Inflammatory macrophage (primary cell): ENCODE measurements at places on chromosomes 5 and 9.

DNA sequence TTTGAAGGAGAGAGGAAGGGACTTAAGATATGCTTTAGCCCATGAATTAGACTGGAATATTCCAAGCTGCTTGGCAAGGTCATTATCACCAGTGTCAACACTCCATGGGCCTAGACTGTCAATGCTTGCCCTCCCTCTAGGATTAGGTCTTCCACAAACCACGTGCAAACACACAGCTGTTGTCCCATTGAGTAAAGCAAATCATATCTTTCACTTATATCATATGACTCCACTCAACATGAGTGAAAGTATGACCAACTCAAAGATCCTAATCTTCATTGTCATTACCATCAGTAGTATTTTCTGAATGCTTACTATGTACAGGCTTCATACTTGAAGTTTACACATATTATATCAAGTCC lies 57.0 kb upstream of the GRAMD2B start:
- no peak for DNase-seq

- no peak for DNase-seq
Measured at GRCh38 chr5:131081374-131081773, 83.7 kb downstream of the HINT1 start.

- no peak for DNase-seq
Measured at GRCh38 chr5:42691413-42691937, 65.1 kb upstream of the CCDC152 start.

DNA sequence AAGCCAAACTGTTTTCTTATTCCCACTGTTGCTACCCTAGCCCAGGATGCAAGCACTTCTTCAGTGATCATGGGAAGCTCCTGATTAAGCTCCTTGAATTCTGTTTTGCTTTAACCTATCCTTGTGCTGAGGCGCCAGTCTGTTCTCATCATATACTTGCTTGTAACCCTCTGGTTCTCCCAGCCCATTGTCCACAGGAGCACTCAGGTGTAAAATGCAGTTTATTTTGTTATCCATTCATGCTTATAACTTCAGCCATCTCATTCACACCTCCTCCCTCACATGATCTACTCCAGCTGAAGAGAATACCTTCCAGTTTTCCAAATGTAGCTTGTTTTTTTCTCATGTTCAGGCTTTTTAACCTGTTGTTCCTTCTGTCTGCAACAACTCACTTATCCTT lies 402.1 kb upstream of the BRINP1 start:
- no peak for DNase-seq

DNA sequence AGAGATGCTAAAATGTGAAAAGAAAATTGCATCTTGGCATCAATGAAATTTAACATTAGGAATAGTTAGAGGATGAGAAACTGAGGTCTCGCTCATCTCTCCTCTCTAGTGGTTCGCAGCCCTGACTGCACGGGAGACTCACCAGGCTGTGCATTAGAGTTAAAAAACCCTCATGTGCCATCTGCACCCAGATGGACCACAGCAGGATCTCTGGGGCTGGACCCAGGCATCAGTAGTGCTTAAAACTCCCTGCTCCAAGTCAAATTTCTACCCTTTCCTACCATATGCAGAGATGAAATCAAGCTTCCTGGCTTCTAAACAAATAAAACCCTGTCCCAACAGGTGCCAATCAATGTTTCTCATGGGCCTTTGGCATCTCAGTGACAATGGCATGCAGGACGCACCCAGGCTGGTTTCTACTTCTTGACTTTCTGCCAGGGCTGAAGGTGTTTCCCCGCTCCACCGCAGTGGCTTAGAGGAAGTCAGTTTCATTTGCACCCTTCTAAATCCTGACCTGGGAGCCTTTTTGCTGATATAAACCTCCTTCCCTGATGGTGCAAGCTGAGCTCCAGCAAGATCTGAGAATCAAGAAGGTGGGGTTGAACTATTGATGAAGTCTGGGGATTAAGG lies 132.6 kb downstream of the NSG2 start:
- DNase-seq = no peak

DNA sequence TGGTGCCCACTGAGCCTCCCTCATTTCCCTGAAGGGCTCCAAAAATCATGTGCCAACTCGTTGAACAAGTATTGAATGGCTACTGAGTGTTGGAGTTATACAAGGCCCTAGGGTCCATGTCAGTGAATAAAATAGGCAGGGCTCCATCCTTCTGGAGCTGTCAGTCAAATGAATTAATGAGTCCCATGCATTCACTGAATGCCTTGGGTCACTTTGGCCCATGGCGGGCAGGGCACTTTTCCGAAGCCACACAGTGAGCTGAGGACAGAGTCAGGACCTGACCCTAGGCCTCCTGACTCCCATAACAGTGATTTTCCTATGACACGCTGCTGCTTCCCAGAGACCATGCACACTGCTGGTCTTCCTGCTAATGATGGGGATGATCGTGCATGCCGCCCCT lies 27.3 kb upstream of the SLC36A1 start:
- DNase-seq = no peak

GRCh38 chr9:698276-698675 lies 143.2 kb upstream of the DMRT1 start:
- DNase-seq = no peak

- peak; percentile 52 for DNase-seq
Measured at GRCh38 chr9:136409557-136410455, 608 bp downstream of the ENTR1 start.

GRCh38 chr9:118395415-118395814 lies 691.2 kb downstream of the TLR4 start:
- no peak for DNase-seq

DNA sequence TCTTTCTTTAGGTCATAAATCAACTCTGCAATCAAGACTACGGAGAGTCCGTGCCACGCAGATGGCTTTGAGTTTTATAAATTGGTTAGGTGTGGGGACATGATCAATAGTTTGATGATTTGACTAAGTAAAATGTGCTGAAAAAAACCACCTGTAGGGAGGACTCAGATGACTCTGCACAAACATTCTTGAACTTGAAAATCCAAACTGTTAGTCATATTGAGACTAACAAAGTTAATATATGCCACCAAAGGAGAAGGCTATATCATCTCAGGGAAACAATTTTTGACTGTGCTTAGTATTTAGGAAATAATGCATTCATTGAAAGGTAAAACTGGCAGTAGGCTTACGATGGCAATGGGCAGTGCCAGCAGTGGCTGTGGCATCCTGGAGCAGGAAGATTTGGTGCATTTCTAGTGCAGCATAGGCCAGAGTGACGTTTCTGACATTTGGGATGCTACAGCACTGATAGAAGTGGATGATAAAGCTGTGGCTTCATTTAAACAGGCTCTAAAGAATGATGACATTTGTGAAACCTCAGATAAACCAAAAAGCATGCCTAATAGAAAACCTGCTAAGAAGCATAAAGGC lies 291.1 kb downstream of the MLLT3 start:
- DNase-seq = no peak

- DNase-seq = peak; percentile 89
Measured at GRCh38 chr9:90070931-90071660, 466.3 kb downstream of the GADD45G start.

DNA sequence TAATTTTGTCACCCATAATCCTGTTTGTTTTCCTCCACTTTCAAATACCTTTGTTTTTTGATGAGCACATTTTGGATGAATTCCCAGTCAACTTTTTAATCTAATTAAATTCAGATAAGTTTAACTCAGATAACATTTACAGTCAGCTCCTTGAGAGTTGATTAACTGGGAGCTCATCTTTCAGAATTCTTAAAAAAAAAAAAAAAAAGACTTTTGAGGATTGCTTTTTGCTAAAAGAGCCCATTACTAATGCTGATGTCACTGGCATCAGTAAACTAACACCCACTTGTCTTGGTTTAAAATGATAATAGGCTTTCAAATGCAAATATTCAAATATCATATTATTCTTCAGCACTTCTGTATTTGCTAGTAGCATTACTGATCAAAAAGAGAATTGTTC lies 47.1 kb upstream of the NFIB start:
- DNase-seq = no peak

DNA sequence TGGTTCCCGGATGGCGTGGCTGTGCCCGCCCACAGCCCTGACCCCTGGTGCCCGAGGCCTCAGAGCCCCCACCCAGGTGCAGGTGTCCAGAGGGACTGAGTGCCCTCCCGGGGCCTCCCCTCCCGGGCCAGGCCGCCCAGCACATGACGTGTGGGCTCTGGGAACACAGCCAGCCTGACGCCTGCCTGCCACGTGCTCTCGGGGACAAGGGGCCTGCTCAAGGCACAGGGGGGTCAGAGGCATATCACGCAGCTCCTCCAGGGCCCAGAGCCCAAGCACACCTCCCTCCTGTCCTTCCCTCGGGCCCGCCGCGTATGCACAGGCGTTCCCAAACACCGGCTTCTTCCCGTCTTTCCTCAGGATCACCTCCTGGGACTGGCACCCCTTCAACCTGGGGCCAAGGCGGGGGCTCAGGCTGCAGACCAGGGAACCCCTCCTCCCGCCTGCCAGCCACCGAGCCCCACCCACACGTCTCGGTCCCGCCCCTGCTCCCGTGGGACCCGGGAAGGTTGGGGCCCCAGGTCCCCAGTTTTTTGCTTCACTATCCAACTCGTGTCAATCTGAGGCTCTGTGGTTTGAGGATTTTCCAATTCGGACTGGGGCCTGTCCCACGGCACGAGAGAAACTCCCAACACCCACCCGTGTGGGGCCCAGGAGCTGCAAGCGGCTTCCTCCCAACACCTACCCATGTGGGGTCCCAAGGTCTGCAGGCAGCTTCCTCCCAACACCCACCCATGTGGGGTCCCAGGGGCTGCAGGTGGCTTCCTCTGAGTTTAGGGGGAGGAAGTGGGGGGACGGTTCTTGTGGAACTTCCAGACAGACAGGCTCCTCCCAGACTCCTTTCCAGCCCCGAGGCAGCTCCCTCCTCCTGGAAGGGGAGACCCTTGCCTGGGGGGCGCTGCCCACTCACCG lies 1.5 kb downstream of the LCN10 start:
- no peak for DNase-seq

DNA sequence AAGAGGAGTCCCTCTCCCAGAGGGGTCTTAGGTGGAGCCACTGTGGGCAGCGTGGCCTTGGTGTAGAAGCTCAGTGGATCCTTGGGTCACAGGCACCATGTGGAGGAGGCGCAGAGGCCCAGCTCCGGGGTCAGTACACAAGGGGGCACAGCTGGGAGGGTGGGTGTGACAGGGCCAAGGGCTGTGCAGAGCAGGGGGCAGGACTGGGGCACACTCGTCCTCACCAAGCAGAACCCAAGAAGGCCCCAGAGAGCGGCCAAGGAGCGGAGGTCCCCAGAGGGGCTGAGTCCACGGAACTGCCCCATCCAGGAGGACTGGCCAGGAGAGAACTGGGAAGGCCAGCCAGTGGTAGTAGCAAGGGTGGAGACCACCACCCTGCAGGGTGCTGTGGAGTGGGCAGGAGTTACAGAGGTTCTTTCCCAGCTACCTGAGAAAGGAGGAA lies 2.5 kb upstream of the LPCAT1 start:
- DNase-seq = no peak

GRCh38 chr9:84975926-84976325 lies 306.4 kb downstream of the NTRK2 start:
- DNase-seq = no peak

DNA sequence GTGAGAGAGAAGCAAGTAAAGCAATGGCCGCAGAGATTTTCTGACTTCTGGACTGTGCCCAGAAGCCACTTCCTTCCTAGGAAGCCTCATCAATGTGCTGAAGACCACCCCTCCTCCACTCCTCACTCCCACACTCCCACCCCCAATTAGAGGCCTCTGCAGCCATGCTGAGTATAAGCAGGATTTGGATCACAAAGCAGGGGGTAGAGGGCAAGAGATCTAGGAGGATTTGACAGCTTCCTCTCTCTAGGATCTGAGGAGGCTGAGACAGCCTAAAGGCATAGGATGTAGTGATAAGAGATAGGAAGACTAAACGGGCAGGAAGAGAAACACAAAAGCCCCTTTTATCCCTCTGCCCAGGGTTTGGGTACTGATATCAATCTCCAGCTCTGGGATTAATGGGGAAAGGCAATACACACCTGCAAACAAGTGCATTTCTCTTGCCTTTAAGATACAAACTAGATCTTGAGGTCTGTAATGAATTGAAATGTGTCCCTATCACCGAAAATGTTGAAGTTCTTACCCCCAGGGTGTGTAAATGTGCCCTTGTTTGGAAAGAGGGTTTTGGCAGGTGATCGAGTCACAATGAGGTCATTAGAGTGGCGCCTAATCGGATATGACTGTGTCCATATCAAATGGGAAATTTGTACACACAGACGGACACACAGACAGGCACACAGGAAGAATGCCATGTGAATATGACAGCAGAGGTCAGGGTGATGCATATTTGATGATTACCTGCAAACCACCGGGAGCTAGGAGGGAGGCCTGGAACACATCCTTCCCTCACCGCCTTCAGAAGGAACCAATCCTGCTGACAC lies 28.5 kb downstream of the KCNV2 start:
- DNase-seq = no peak
